Activated naive CD4-positive, alpha-beta T cell treated with anti-CD3 and anti-CD28 coated beads for 36 hours (primary cell): ENCODE measurements at places on chromosomes 16 and 17.
A peak's percentile ranks its signal among the peaks of the same experiment; 100 is the strongest.

DNA sequence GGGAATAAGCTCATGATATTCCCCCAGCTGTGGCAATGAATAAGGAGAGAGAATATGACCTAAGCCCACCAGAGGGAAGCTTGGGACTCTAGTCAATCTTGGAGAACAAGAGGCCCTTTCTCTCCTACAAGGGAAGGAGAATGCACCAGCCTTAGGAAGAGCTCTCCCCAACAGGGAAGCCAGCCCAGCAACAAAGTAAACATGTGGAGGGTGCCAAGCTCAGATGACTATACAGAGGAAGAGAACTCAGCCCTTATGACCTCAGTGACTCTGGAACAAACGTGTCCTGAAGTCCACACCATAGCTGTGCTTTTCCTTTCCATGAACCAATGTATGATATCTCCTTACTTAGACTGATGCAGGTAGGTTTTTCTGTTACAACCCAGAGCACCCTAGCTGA is 219.7 kb downstream of the GSG1L start:
- H3K27me3 ChIP-seq, result peaks cover 20% of the 10 kb centered on the region
- H3K27ac ChIP-seq, result no peak overlapping the region
- no peaks in the 10 kb centered on the region for H3K4me1 ChIP-seq

DNA sequence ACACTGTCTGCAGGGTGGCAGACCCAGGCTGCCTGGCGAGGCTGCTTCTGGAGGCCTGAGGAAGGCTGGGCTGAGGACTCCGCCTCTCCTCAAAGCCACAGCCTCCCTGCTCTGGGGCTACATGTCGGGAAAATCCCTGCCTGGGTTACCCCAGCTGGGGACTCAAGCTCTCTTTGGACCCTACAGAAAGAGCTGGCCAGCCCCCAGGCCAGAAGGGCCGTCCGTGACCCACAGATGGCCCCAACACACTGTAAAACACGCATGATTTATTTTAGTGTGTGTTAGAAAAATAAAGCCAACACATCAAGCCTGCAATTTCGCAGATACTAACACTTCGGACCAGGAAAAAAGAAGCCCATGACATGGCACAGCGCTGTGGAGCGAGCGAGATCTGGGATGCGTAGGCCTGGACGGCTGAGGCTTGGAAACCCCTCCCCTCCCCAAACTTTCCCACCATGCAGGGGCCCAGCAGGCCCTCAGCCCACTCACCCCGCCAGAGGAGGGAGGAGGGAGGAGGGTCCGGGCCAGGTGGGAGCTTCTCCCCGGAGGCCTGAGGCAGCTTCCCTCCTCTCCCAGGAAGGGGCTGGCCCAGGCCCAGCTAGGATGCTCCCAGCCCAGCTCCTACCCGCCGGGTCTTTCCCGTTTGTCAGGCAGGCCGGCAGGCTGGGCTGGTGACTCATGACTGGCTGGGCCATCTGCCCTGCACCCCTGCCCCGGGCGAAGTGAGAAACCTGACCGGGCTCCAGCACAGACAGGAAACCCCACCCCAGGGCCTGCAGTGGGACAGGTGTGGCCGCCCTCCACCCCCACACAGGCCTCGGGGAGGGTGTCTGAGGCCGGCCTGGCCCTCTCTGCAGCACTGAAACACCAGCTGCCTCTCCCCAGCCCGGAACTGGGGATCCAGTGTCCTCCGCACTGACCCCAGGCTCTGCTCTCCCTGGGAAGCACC is 34.1 kb upstream of the SLC38A10 start:
- H3K4me3 ChIP-seq, result no peak overlapping the region
- H3K27ac ChIP-seq, result no peak overlapping the region
- H3K27me3 ChIP-seq, result peaks cover 3% of the 10 kb centered on the region
- no peaks in the 10 kb centered on the region for H3K36me3 ChIP-seq

DNA sequence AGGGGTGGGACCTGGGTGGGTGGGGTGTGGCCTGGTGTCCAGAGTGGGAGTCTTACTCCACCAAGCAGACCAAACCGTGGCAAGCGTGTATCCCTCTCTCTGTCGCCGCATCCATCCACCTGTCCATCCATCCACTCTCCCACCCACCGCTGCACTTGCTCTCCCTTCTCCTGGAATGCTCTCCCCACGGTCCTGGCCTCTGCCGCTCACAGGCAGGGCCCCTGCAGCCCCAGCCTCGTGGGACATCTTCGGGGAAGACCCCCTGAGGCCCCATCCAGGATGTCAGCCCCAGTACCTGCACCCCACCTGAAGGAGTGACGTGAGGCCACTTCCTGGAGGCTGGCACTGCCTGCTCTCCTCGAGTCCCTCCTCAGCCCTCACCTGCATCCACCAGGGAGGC is 189.5 kb upstream of the GSE1 start:
- no peaks in the 10 kb centered on the region for H3K4me1 ChIP-seq
- no peak overlapping the region for H3K4me3 ChIP-seq
- H3K36me3 ChIP-seq, result no peaks in the 10 kb centered on the region
- DNase-seq, result peak; percentile 1
- H3K27ac ChIP-seq, result no peak overlapping the region

DNA sequence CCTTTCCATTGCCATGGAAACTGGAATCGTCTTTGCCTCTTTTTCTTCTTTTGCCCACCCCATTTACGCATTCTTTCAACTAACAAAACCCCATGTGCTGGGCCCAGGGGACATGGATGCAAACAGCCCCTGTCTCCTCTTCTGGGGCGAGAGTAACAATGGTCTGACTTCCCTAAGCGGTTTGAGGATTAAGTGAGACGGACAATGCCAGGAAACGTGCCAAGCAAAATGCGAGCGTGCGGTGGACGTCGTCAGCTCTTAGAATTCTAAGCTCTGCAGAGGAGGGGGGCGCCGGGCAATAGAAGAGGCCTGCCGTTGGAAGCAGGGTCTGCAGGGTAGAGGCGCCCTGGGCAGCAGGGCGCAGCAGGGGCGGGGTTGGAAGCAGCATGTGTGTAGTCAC is 42.4 kb upstream of the JPH3 start:
- H3K36me3 ChIP-seq, result no peaks in the 10 kb centered on the region
- no peaks in the 10 kb centered on the region for H3K4me1 ChIP-seq
- H3K4me3 ChIP-seq, result no peak overlapping the region
- H3K27me3 ChIP-seq, result no peaks in the 10 kb centered on the region
- no peak overlapping the region for H3K27ac ChIP-seq

DNA sequence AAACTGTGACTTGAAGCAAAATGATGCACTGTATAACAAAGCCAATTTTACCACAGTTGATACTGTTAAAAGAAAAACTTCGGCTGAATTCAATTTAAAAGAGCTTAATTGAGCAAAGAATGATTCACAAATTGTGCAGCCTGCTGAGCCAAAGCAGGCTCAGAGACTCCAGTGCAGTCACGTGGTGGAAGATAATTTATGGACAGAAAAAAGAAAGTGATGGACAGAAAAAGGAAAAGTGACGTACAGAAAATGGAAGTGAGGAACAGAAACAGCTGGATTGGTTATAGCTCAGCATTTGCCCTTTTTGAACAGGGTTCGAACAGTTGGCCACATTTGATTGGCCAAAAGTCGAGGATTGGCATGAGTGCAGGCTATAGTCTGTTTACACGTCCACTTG is 25.7 kb downstream of the ZSWIM7 start:
- H3K4me1 ChIP-seq, result no peaks in the 10 kb centered on the region
- no peaks in the 10 kb centered on the region for H3K27me3 ChIP-seq
- H3K4me3 ChIP-seq, result no peak overlapping the region

GRCh38 chr16:84062734-84063640 is 20.4 kb upstream of the SLC38A8 start:
- H3K36me3 ChIP-seq, result peaks cover 26% of the 10 kb centered on the region
- no peak overlapping the region for H3K4me3 ChIP-seq
- H3K4me1 ChIP-seq, result peaks cover 6% of the 10 kb centered on the region
- peak; percentile 85 for DNase-seq
- no peaks in the 10 kb centered on the region for H3K27me3 ChIP-seq
- H3K27ac ChIP-seq, result peak overlapping the region; percentile 13

GRCh38 chr16:17476414-17477259 is 5.9 kb upstream of the XYLT1 start:
- no peak overlapping the region for H3K27ac ChIP-seq
- peak; percentile 56 for DNase-seq
- peaks cover 23% of the 10 kb centered on the region for H3K4me1 ChIP-seq
- H3K36me3 ChIP-seq, result no peaks in the 10 kb centered on the region

- H3K36me3 ChIP-seq, result no peaks in the 10 kb centered on the region
- H3K27me3 ChIP-seq, result peaks cover 26% of the 10 kb centered on the region
- H3K4me1 ChIP-seq, result peaks cover 24% of the 10 kb centered on the region
- no peak overlapping the region for H3K4me3 ChIP-seq
- no peak overlapping the region for H3K27ac ChIP-seq
These were observed 6.5 kb downstream of the SPNS2 start for GRCh38 chr17:4505187-4505586.

- no peak for DNase-seq
- no peak overlapping the region for H3K27ac ChIP-seq
- no peak overlapping the region for H3K4me3 ChIP-seq
These were observed 171.1 kb upstream of the TOX3 start for GRCh38 chr16:52718046-52718445.
